Liver (tissue), 10 donors: ENCODE measurements at places on chromosomes 11 and 22. TPM values are rescaled to one million over a fixed set of nuclear protein-coding genes. Genes with fewer than 3 reads are reported as not detected.

GRCh38 chr22:23073526-23074229 lies 3.4 kb downstream of the GNAZ start:
- no peak for DNase-seq

The CEP126 gene
- 0.25 TPM for total RNA-seq

The MUC5B gene
- total RNA-seq, result not detected

DNA sequence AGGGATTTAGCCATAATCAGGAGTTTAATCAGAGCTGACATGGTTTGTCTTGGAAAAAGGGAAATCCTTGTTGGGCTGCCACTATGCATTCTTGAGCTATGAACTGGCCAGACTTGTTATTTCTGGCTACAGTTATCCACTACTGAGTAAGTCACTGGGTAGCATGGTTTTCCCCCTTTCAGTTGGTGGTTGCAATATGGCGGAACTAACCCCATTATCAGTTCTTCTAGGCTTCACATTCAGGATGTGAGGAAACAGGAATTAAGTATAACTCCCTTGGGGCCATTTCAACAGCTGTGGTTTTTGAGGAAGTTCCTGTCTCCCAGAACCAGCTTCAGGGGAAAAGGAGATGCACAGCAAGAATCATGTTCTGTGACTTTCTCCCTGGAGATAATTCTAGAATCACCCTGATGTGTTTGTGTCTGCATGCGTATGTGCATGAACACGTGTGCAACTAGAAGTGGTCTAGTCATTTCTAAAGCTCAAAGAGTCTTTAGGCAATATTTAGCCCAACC lies 103.0 kb upstream of the CD44 start:
- no peak for DNase-seq

The TRIM6 gene
- total RNA-seq, result 5.3 TPM

GRCh38 chr11:47071341-47071740 lies 105.3 kb downstream of the ARFGAP2 start:
- no peak for DNase-seq

DNA sequence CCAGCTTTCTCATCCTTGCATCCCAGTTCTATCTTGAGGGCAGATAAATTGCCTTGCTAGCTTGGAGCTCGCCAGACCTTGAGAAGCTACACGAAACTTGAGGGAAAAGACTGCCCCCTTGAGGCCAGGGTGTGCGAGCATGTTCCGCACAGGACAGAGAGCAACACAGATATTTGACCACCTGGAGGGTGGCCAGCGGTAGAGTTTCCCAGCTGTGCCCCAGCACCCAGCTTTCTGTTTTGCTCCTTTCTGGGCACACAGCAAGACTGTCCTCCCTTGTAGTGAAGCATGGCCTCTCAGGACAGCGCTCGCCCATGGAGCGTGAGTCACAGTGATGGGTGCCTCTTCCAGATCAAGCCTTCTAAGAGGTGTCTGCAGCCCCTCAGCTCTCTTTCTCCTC lies 23.5 kb downstream of the SPATA19 start:
- DNase-seq, result peak; percentile 39

The KCTD14 gene
- total RNA-seq, result 0.70 TPM

The POU2F3 gene
- total RNA-seq, result not detected

GRCh38 chr11:104734998-104735397 lies 163.3 kb downstream of the CASP12 start:
- DNase-seq, result no peak

GRCh38 chr11:69488543-69488940 lies 7.1 kb downstream of the LINC01488 start:
- DNase-seq, result no peak

DNA sequence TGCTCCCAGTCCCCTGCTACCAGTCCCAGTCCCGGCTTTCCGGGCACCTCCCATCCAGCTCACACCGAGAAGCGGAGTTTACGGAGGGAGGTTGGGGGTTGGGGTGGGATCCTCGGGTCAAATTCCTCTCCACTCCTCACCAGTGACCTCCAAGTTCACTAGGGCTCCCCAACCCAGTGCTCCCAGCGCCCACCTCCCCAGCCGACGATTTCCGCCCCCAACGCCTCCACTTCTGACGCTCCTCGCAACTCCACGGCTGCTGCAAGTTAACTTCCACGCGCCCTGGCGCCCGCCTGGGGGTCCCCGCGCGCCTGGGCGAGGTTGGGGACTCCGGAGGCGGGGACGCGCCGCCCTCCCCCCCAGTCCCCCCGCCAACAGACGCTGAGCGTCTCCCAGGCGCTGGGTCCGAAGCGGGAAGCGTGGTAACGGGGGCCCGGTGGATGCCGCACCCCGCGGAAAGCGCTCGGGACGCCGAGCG lies 526 bp downstream of the TPST2 start:
- DNase-seq, result peak; percentile 70

GRCh38 chr11:9025101-9025850 lies 21.5 kb upstream of the NRIP3 start:
- DNase-seq, result no peak

The TP53AIP1 gene
- total RNA-seq, result 0.08 TPM

DNA sequence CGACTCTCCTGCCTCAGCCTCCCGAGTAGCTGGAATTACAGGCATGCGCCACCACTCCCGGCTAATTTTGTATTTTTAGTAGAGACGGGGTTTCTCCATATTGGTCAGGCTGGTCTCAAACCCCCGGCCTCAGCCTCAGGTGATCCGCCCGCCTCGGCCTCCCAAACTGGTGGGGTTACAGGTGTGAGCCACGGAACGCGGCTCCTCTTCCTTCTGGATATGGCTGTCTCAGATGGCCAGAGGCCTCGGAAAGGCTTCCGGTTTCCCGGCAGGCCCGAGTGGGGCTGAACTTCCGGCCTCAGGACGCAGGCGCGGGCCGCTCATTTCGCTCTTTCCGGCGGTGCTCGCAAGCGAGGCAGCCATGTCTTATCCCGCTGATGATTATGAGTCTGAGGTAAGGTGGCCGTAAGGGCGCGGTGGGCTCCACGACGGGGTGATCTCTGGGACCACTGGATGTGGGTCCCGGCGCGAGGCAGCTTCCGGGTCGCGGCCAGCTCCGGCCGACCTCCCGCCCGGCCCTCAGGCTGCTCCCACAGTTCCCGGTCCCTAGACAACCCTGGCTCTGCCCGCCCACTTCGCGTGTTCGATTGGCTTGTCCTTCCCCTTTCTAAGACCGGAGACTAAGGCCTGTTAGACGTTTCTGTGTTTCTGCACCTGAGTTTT lies at the start of gene EIF3L:
TSS of gene EIF3L (plus strand) at position 331 of the 663 bp plus-strand sequence. CDS start at position 362, 31 bp downstream.
- peak; percentile 88 for DNase-seq

The OLFML1 gene
- total RNA-seq, result 2.8 TPM

DNA sequence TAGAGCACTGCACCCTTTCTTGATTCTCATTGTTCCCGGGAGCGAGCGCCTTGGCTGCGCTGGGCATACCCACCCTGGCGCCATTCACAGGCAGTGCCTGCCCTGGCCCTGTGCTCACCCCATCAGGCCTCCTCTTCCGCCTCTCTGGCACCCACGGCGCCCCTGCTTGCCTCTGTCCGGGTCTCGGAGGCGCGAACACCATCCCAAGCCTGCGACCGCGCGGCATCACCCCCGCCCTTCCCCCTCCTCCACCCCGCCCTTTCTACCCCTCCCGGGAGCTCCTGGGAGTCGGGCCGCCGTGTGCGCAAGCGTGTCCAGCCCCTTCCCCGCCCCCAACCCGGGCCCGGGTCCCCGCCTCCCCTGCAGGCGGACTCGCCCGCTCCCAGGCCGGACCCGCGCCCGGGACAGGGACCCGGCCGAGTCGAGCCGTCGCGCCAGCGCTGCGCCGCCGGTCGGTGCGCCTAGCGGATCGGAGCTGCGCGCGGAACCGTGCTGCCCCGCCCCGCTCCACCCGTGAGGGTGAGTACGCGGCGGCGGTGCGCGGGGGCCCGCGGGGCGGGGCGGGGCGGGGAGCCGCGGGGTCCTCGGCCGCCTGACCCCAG lies at the start of gene ST3GAL4:
TSS of gene ST3GAL4 (plus strand) at position 363 of the 602 bp plus-strand sequence. CDS start 50,470 bp downstream, outside the sequence.
- peak; percentile 79 for DNase-seq

The LRRN4CL gene
- not detected for total RNA-seq

GRCh38 chr11:36222831-36223635 lies 66.2 kb downstream of the COMMD9 start:
- no peak for DNase-seq

DNA sequence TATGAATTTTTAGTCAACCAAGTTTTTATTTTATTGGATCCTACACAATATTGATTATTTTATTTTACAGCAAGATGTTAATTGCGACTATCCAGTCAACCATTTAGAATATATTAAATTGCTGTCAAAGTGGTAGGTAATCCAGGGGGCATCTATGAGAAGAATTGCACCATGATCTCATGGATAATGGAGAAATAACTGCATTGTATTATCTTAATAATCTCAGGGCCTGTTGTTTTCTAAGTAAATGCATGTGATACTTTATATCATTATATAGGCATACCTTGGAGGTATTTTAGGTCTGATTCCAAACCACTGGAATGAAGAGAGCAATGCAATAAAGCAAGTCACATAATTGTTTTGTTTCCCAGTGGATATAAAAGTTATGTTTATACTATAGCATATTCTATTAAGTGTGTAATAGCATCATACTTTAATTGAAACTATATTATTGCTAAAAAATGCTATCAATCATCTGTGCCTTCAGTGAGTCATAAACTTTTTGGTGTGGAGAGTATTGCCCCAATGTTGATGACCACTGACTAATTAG lies 595.4 kb upstream of the CHORDC1 start:
- DNase-seq, result no peak

The MS4A12 gene
- total RNA-seq, result not detected

GRCh38 chr22:20141186-20142077 lies 9.4 kb downstream of the CCDC188 start:
- DNase-seq, result no peak

The CEP164 gene
- total RNA-seq, result 4.9 TPM

- DNase-seq, result no peak
Measured at GRCh38 chr11:111836162-111836561, 35.2 kb downstream of the ALG9 start.

The PIK3IP1 gene
- 7.3 TPM for total RNA-seq

DNA sequence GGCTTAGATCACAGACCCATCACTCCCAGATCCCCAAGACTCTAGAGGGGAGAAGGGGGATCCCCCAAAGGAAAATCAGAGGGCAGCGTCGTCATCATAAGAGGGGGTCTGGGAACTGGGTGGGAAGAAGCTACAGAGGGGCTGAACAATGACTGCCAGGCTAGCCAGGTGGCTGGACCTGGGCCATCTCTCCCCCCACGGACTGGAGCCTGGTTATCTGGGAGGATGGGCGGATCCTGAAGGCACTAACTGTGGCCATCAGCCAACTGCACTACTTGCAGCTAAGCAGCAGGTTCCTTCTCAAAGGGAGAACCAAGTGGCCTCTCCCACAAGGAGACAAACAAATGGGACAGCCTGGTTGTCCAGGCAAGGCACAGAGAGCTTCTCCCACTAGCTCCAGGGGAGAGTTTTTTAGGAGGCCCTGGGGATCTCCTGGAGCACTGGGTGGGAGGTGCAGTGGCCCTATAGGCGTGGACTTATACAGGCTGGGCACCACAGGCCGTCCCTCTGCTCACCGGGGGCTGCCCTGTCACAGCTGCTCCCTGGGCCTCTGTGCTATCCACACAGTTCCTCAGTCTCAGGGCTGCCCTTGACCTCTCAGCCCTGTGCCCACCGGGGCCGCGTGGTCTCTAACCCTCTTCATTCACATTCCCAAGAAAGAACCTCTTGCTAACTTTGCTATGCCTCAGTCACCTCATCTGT lies 15.4 kb downstream of the P2RY6 start:
- DNase-seq, result no peak

- DNase-seq, result no peak
Measured at GRCh38 chr11:133948711-133949110, 8.1 kb downstream of the IGSF9B start.

DNA sequence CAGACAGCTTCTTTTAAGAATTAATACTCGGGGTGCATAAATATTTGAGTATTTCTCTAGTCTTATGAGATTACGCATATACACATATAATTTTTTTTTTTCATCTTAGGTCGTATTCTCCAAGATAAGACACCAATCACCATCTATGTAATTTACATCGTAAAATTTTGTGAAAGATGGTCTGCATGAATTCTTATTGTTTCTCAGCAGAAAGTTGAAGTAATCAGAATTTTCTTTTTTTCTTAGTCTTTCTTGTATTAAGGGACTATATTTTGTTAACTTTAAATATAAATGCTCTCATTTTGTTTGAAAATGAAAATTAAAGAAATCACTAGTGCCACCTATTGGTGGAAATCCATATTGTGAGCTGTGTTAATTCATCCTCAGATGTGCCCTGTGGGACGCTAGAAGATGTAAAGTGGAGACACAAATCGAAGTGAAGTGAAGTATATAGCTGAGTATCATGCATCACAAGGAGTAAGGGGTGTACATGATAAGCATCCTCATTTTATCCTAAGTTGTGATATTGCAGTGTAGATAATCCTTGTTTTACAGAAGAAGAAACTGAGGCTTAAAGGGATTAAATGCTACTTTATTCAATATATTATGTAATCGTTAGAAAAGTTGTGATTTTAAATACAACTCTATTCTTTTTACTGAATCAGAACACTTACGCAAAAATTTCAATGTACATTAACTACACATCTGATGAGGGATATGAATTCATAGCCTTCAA lies 2084.3 kb downstream of the LRRC4C start:
- DNase-seq, result no peak

DNA sequence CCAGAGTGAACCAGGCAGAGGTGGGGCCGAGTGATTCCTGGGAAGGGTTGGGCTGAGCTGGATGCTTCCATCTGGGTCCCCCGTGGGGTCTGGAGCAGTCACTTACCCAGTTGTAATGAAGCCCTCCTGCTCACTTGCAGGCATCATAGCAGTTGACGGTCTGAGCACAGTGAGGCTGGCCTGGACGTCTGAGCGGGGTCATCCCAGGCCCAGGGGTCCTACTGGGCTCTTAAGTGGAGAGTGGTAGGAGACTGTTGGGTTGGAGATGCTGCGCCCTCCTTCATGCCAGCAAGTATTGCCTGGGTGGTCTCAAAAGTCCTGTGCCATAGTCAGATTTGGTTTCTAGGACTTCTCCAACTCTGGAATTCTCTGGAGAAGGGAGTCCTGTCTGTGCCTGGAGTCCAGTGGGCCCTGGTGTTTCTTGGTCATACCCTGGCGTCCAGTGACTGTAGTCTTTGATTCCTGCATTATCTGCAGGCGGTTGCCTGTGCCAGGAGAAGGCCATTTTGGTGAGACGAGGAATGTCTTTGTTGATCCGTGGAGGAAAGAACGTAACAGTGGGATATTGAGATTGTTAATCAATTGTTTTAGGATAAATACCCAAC lies 82.3 kb downstream of the TBC1D22A start:
- peak; percentile 12 for DNase-seq

- no peak for DNase-seq
Measured at GRCh38 chr11:113137713-113138529, 176.5 kb upstream of the TTC12 start.

The YPEL4 gene
- total RNA-seq, result 0.08 TPM

The CBX6 gene
- total RNA-seq, result 11.0 TPM

The CCDC82 gene
- 7.8 TPM for total RNA-seq

- DNase-seq, result no peak
Measured at GRCh38 chr11:116221351-116221750, 551.4 kb downstream of the BUD13 start.
